ENCODE measurements at places on chromosomes 5 and 9.

GRCh38 chr5:154193283-154193682 lies 2.8 kb downstream of the GALNT10 start:
- no peak for DNase-seq

- DNase-seq: no peak
These were observed 568.8 kb downstream of the PSAT1 start for GRCh38 chr9:78865737-78866136.

GRCh38 chr9:107706701-107707427 lies 217.3 kb upstream of the KLF4 start:
- DNase-seq: no peak

DNA sequence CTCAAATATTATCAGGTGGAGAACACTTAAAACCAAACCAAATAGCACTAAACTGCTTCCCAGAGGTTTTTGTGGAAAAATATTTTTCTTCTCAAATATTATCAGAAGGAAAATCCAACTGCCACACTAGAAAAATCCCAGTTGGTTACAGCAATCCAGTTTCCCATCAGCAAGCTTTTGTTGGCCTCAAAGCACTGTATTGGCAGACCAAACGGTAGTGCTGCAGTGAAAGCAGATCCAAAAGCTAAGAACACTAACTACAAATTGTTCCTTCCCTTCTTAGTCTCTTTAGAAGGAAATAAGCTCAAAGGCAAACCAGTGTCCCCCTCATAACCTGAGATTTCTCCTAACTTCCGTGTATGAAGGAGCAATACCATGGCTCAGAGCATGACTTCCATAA lies 105.3 kb downstream of the TRIM36 start:
- no peak for DNase-seq

DNA sequence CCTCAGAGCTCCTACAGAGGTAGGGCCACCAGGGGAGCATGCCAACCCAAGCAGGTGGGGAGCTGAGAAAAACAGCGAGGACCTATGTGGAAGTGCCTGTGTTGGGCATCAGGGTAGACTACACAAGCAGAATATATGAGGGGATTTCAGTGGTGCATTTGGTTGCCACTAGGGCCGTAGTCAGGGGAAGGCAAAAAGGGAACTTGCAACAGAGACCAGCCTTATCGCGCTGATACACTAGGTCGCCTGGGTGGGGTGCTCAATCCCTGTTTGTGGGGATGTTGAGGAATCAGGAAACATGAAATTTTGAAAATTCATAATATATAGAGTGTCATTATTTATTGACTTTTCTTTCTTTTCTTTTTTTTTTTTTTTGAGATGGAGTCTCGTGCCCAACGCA lies 370.9 kb upstream of the PRR16 start:
- DNase-seq: no peak

DNA sequence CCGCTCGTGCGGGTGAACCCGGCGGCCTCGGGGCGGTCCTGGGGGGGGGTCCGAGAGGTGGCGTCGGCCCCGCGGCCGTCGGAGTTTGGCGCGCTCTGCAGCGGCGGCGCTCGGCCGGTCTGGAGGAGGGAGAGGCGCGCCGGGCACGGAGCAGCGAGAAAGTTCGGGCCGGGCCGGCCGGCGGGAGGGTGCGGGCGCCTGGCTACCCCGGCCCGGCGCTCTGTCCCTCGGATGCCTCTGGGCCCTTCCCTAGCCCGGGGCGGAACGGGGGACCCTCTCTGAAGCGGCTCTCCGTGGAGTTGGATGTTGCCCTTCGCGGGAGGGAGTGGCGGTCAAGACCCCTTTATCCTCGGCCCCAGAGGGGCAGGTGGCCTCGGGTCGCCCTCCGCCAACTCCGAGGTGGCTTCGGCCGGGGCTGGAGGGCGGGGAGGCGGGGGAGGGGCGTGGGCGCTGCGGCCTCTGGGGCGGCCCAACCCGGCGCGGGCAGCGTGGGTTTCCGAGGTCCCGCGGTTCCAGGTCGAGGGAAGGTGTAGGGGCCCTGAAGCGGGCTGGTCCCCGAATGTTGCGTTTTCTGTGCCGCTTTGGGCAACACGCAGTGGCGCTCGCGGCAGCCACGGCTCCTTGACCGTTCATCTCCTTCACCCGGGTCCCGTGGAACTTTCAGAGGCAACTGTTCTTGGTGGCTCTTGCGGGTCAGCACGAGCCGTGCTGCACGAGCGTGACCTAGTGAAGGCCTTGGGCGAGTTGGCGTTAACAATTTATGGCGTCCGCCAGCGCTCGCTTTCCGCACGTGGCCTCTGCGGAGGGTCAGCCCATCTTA lies 290.5 kb downstream of the DOCK8 start:
- no peak for DNase-seq

GRCh38 chr5:90437663-90438062 lies 28.1 kb upstream of the CETN3 start:
- no peak for DNase-seq

DNA sequence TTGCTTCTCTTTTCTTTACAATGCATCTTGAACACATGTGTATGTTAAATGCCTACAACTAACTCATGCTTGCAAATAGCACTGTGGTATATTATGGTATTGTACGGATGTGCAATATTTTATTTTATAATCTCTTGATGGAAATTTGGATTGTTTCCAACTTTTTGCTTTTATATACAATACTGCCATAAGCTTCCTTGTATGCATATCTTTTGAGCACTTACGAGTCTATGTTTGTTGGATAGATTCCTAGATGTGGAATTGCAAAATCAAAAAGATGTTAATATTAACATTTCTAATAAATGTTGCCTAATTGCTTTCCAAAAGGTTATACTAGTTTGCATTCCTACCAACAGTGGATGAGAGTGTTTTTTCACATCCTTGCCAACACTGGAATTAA lies 3.4 kb upstream of the GALNT12 start:
- no peak for DNase-seq

- no peak for DNase-seq
These were observed 12.2 kb downstream of the ABCA1 start for GRCh38 chr9:104915753-104916152.

DNA sequence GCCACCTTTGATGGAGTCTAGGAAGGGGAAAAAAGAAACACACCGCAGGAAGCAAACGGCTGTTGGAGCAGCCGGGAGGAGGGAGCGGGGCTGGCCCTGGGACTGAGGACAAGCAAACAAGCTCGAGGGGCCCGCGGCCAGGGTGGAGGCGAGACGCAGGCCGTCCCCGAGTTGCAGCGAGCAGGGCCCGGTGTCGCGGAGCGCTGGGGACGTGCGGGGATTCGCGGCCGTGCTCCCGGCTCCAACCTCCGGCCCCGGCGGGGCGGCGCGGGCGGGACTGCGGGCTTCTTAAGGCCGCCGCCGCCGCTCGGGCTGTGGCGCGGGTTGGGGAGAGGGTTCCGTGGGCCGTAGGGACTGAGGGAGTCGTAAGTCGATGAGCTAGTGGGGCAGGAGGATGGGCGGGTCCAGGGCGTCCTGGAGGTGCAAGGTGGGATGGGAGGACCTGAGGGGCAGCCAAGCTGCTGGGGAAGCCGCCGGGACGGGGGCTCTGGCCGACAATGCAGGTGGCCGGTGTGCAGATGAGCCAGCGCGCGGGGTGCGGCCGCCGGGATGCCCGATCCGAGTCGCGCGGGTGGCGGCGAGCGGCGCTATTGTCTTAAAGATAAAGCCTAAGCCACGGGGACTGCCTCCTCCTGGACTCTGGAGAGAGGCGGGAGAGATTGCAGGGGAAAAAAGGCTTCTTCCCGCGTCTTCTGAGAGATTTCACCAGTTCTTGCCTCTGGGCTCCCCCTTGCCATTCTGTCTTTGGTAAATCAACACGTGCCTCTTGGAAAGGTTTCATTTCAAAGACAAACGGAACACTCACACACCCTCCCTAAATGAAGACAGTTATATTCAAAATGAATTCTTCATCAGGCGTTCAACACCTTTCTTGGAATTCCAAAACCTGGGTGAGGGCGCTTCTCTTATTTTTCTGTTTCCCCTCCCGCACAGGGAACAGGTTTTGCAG lies 1.6 kb upstream of the HAPLN1 start:
- DNase-seq: no peak

- DNase-seq: peak; percentile 6
These were observed 3.3 kb upstream of the CDC20B start for GRCh38 chr5:55176176-55176818.
